ENCODE measurements at places on chromosomes 4 and X. TPM values are rescaled to one million over a fixed set of nuclear protein-coding genes. Genes with fewer than 3 reads are reported as not detected.
A peak's percentile ranks its signal among the peaks of the same experiment; 100 is the strongest.

DNA sequence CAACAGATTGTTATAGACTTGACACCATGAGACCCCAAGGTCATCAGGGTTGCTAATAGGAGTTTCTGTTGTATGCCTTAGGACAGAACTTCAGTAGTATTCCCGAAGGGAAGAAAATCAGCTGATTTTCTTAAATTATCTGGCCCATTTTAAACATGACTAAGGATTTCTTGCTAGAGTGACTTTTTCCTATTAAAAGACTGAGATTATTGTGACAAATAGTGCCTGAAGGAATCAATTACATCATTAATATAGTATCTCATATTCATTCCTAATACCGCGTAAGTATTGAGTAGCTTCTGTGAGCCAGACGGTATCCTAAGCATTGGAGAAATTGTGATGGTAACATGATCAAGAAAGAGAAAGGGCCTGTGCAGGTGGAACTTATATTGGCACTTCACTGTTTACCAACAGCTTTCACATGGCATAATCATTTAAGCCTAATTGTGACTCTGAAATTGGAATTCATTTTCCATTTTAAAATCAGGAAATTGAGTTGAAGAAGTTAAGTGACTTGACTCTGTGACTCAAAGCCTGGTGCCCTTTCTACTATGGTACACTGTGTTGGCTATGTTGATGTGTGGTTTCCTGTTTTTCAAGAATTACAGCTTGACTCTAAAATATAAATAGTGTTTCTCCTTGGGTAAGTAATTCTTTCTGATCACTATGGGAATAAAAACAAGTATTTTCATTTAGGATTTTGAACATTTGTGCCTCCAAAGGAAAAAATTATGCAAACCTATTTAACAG lies 4.1 kb downstream of the AFF1 start:
- H3K27ac ChIP-seq, result peak overlapping the region; percentile 22
- H3K36me3 ChIP-seq, result no peaks in the 10 kb centered on the region
- no peak for DNase-seq
- peaks cover 45% of the 10 kb centered on the region for H3K4me1 ChIP-seq

DNA sequence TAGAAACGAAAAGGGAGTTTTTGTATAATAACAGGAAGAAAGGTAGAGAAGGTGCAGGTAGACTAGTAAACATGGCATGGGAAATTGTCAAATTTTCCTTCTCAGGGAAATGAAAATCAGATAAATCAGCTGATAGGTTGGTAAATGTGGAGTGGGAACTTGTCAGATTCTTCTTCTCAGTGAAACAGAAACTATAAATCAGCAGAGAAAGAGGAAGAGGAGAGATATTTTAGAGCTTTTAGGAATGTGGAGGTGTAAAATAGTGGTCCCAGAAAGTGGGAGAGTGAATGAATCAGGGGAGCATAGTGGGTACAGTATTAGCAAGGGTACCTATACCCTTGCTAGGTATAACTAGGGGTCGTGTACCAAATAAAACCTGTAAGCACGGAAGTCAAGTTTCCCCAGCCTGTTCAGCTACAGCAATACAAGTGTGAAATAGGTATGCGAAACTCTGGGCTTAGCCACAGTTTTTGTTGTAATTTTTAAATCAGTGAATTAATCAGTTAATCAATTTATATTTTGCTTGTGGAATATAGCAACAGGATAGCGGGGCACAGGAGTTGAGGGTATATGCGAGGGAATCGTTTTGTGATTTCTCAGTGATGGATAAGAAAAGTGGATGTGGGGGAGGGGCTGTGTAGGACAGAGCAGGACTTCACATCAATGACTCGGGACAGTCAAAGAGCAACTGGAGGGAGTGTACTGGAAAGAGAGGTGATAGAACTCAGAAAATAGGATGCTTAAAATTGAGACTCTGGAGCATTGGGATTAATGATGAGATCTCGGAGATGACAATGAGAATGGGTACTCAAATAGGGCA lies 561.5 kb downstream of the INPP4B start:
- H3K36me3 ChIP-seq, result no peaks in the 10 kb centered on the region
- H3K4me1 ChIP-seq, result no peaks in the 10 kb centered on the region
- no peak overlapping the region for H3K27ac ChIP-seq
- no peak for DNase-seq
- H3K27me3 ChIP-seq, result no peaks in the 10 kb centered on the region
- no peak overlapping the region for H3K4me3 ChIP-seq

C4orf33 gene
- total RNA-seq, result 12.2 TPM

PI4K2B gene
- 13.9 TPM for total RNA-seq

Measured in progenitor cell of endocrine pancreas (in vitro differentiated cells).